ENCODE measurements at places on chromosomes 2 and 18. TPM values are rescaled to one million over a fixed set of nuclear protein-coding genes. Genes with fewer than 3 reads are reported as not detected.
A peak's percentile ranks its signal among the peaks of the same experiment; 100 is the strongest.

DNA sequence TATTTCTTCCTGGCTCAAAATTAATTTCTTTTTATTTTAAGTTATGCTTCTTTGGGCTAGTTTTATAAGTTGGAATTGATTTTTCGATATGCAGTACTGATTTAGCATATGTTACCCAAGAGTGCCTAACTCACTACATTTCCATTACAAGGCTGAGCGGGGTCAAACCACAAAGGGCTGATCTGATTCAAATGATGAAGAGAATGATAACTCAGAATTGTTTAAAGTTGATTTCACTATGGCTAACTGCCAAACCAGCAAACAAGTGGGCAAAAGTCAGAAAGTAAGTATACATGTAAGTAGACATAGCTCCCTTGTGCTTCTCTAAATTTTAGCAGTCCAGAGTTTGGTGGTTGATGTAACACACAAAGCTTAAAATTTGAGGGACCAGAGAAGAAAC, 35.6 kb downstream of the RAD51AP2 start:
- no peak overlapping the region for H3K27ac ChIP-seq
- H3K4me3 ChIP-seq: no peak overlapping the region
- H3K27me3 ChIP-seq: no peaks in the 10 kb centered on the region
- DNase-seq: no peak

- no peak for DNase-seq
- H3K4me3 ChIP-seq: peak overlapping the region; percentile 9
- H3K4me1 ChIP-seq: peaks cover 18% of the 10 kb centered on the region
- H3K27ac ChIP-seq: peak overlapping the region; percentile 18
Measured at GRCh38 chr2:37390777-37391176, 46.3 kb downstream of the QPCT start.

DNA sequence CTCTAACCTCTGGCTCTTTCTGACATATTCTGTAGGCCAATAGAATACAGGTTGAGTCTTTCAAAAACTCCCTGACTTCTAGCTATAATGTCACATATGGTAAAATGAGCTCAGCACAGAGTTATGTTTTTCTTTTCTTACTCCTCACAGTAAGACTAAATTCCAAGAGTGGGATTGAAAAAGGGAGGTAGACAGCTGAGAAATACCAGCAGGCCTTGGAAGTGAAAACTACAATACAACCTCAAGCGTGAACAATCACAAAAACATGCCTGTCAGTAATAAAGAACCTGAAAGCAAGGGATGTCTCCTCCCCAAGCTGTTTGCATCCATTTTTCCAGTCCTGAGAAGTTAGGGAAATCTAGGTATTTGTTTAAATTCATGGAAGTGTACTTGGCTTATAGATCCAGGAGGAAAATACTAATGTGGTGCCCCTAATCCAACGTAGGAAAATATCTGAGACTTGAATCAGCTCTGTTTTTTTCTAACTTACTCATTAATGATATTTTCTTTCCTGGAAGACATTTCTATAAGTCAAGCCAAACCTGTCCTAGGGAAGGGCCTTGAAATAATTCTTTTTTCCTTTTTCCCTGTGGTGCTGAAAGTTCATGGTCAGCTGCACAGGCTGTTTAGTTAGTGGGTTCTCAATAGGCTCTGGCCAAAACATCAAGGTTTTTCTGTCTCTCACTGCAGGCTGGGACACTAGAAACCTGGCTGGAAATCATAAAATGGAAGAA, 167.9 kb upstream of the SPATS2L start:
- no peak overlapping the region for H3K4me3 ChIP-seq
- no peaks in the 10 kb centered on the region for H3K36me3 ChIP-seq
- DNase-seq: no peak
- no peak overlapping the region for H3K27ac ChIP-seq
- peaks cover 2% of the 10 kb centered on the region for H3K27me3 ChIP-seq

The TLX2 gene
- total RNA-seq: 0.88 TPM

The EFR3B gene
- total RNA-seq: 0.08 TPM

- no peak for DNase-seq
- H3K27me3 ChIP-seq: peaks cover 19% of the 10 kb centered on the region
- no peaks in the 10 kb centered on the region for H3K4me1 ChIP-seq
- peaks cover 6% of the 10 kb centered on the region for H3K36me3 ChIP-seq
- no peak overlapping the region for H3K27ac ChIP-seq
- no peak overlapping the region for H3K4me3 ChIP-seq
Measured at GRCh38 chr18:62496262-62496661, 26.6 kb upstream of the ZCCHC2 start.

- H3K4me3 ChIP-seq: peak overlapping the region; percentile 75
- H3K27me3 ChIP-seq: peaks cover 30% of the 10 kb centered on the region
- H3K27ac ChIP-seq: peak overlapping the region; percentile 42
- H3K36me3 ChIP-seq: no peaks in the 10 kb centered on the region
- DNase-seq: no peak
Measured at GRCh38 chr2:213152065-213152794, 818 bp upstream of the IKZF2 start.

DNA sequence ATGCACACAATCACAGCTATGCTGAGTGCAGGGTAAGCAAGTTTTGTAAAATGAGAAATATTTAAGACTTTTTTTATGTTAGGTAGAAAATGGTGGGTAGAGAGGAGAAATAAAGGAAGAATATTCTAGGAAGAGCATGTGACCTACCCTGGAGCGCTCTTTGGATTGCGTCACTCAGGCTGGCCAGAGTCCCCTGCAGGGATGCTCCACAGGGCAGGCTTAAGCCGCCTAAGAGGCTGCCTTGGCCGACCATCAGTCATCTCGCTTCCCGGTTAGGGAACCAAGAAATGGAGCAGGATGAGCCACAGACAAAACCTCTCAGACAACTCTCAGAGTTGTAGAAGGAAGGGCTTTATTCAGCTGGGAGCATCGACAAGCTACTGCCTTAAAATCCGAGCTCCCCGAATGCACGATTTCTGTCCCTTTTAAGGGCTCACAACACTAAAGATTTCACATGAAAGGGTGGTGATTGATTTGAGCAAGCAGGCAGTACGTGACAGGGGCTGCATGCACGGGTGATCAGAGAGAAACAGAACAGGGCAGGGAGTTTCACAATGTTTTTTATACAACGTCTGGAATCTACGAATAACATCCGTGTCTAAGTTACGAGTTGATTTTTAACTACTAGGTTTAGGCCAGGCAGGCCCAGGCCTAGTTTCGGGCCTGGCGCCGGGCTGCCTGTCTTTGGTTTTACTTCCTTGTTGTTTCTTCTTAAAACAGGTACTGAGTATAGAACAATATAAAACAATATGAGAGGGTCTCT, 1072.0 kb downstream of the CBLN2 start:
- H3K27ac ChIP-seq: no peak overlapping the region
- no peaks in the 10 kb centered on the region for H3K36me3 ChIP-seq
- H3K27me3 ChIP-seq: no peaks in the 10 kb centered on the region
- DNase-seq: no peak
- H3K4me3 ChIP-seq: no peak overlapping the region

GRCh38 chr2:23658466-23658942, 268.4 kb downstream of the ATAD2B start:
- peaks cover 1% of the 10 kb centered on the region for H3K4me1 ChIP-seq
- H3K4me3 ChIP-seq: peak overlapping the region; percentile 33
- H3K27ac ChIP-seq: peak overlapping the region; percentile 70

The GPR75 gene
- total RNA-seq: 2.9 TPM

GRCh38 chr18:6750411-6750810, 20.9 kb downstream of the ARHGAP28 start:
- H3K4me1 ChIP-seq: no peaks in the 10 kb centered on the region
- no peak overlapping the region for H3K4me3 ChIP-seq

DNA sequence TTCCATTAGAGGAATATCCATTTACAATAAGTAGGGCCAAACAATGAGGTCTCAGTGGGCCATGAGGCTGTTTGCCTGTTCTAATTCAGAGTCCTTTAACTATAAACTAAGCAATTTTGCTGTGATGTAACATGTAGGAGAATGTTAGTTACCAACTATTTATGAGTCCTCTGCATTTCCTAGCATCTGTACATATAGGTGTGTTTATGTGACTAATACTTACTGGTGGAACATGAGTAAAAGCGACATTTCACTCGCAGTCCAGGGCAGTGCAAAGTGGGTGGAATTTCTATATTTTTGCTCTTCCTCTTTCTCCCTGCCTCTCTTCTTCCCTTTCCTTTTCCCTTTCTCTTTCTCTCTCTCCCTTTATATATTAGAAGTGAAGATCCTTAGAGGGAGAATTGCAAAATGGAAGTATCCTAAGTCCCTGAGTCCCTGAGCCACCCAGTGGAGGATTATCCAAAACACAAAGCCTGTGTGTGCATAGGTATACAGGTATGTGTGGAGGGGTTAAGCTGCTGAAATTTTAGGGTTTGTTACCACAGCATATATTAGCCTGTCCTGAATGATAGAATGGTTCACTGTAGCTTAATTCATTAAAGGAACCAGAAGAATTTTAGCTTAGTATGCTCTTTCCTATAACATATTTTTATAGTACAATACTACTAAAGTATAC, 487.0 kb upstream of the FANCL start:
- H3K27me3 ChIP-seq: peaks cover 13% of the 10 kb centered on the region
- H3K36me3 ChIP-seq: no peaks in the 10 kb centered on the region
- H3K27ac ChIP-seq: no peak overlapping the region
- no peak overlapping the region for H3K4me3 ChIP-seq
- DNase-seq: no peak

The DTNA gene
- not detected for total RNA-seq

The GPR45 gene
- not detected for total RNA-seq

DNA sequence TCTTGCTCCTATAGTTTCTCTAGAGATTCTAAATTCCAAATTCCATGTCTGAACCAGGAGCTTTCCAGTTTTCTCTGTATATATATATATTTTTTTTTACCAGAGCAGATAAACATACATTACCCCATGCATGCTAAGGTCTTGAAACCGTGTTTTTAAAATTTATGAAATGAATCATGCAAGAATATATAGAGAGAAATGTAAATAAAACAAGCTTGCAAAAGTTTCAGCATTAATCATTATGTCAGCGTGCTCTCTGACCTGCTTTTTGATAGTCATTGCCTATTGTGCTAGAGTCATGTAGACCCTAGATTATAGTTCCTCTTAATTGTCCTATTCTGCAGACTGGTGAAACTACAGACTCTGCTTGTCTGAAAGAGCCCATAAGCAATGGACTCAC, 22.6 kb upstream of the TRIM43 start:
- no peak overlapping the region for H3K4me3 ChIP-seq
- DNase-seq: no peak
- H3K27ac ChIP-seq: no peak overlapping the region

DNA sequence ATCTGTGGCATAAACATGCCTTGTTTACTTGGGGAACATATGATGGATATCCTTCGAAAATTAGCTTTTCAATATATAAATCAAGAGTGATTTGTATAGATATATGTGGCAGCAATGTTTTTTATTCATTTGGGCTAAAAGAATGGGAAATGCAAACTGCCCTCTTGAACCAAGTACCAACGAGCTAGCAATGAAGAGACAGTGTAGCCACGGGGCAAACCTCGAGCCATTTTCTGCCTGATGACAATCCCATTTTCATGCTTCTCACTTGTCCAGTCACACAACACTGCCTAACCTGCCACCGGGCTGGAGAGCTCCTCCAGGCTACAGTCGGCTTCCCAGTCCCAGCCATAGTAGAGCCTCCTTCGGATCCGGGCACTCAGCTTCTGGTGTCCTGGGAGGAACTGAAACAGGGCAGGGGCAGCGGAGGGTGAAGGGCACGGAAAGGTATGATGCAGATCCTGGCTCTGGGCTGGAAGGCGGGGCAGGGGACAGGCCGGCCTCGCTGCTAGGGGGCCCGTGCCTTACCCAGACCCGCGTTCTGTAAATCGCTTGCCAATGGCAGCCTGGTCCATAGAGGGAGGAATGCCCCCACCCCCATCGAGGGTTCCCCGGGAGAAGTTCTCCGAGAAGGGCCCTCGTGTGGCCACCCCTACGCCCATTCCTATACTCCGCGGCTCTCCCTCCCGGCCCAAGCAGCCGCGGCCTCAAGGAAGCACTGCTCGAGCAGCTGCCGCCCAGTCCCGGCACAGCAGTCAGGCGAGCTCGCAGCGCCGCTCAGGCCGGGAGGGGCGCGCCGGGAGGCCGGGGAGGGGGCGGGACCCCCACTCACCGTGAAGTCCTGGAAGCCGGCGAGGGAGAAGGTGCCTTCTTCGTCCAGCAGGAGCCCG, 552 bp downstream of the CNPPD1 start:
- no peaks in the 10 kb centered on the region for H3K27me3 ChIP-seq
- H3K36me3 ChIP-seq: peaks cover 26% of the 10 kb centered on the region
- H3K27ac ChIP-seq: peak overlapping the region; percentile 79
- H3K4me1 ChIP-seq: peaks cover 52% of the 10 kb centered on the region

The CDCA7 gene
- total RNA-seq: 81.5 TPM

- H3K27me3 ChIP-seq: no peaks in the 10 kb centered on the region
- H3K4me1 ChIP-seq: peaks cover 28% of the 10 kb centered on the region
- H3K27ac ChIP-seq: peak overlapping the region; percentile 93
- no peaks in the 10 kb centered on the region for H3K36me3 ChIP-seq
Measured at GRCh38 chr2:178819992-178820391, 12.8 kb upstream of the TTN start.

- H3K4me1 ChIP-seq: no peaks in the 10 kb centered on the region
- H3K4me3 ChIP-seq: no peak overlapping the region
- no peak overlapping the region for H3K27ac ChIP-seq
- H3K27me3 ChIP-seq: no peaks in the 10 kb centered on the region
Measured at GRCh38 chr2:83705146-83705545, 753.9 kb downstream of the SUCLG1 start.

GRCh38 chr2:238720232-238720672, 127.6 kb upstream of the TWIST2 start:
- H3K27me3 ChIP-seq: peaks cover 16% of the 10 kb centered on the region
- no peak overlapping the region for H3K4me3 ChIP-seq
- no peaks in the 10 kb centered on the region for H3K4me1 ChIP-seq
- no peak overlapping the region for H3K27ac ChIP-seq
- peak; percentile 60 for DNase-seq

The POLE4 gene
- 43.8 TPM for total RNA-seq

The RAB11FIP5 gene
- 4.8 TPM for total RNA-seq

GRCh38 chr18:65815506-65815905, 64.7 kb downstream of the CDH7 start:
- H3K27me3 ChIP-seq: no peaks in the 10 kb centered on the region
- no peak overlapping the region for H3K27ac ChIP-seq
- no peaks in the 10 kb centered on the region for H3K4me1 ChIP-seq
- H3K36me3 ChIP-seq: no peaks in the 10 kb centered on the region
- no peak for DNase-seq
- no peak overlapping the region for H3K4me3 ChIP-seq

DNA sequence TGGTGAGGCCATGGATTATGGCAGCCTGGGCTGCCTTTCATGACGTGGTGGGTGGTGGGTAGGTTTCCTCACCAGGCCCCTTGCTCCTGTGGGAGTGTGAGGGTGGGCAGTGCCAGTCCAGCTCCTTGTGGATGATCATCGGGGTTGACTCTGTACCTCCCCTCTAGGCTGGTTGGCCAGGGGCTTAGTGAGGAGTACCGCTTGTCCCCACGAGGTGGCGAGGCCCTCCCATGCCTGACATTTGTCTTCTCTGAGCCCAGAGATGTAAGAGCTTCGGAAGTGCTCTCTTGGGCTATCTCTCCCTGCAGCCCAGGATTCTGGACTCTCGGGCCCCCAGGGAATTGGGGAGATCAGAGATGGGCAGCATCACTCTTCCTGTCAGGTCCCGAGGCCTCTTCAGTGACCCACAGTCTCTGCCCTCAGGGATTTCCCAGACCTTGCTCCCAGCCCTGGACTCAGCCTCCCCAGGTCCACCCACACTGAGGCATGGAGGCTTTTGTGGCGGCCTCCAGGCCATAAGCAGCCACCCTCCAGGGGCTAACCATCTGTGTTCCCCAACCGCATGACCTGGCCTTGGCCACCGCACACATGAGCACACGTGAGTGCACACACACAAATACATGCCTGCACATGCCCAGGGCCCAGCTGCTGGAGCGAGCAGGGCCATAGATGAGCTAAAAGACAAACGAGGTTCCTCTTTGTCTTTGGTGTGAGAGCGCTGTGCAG, 6.5 kb downstream of the SPR start:
- peak; percentile 69 for DNase-seq
- H3K4me3 ChIP-seq: no peak overlapping the region
- H3K4me1 ChIP-seq: peaks cover 3% of the 10 kb centered on the region
- peaks cover 33% of the 10 kb centered on the region for H3K27me3 ChIP-seq
- no peaks in the 10 kb centered on the region for H3K36me3 ChIP-seq

Measured in activated naive CD8-positive, alpha-beta T cell treated with anti-CD3 and anti-CD28 coated beads, Interleukin-2, amount 10 ng/mL, durations not matched to agents 7 days and 5 days (primary cell).